NCI-H510A treated with DMSO at 0.1 percent for 48 hours (cell line): ENCODE measurements at places on chromosomes 5 and 9.

GRCh38 chr5:34929134-34929719 is at the start of gene DNAJC21:
Gene DNAJC21, plus strand, starts transcription at chr5:34929559. Its CDS starts 261 bp downstream, at chr5:34929820.
- DNase-seq, result peak; percentile 97

- peak; percentile 41 for DNase-seq
Measured at GRCh38 chr5:134177369-134178095, 782 bp upstream of the SKP1 start.

GRCh38 chr5:172151661-172152210 is 36.3 kb downstream of the STK10 start:
- no peak for DNase-seq

- DNase-seq, result no peak
Measured at GRCh38 chr5:167982-168660, 23.2 kb upstream of the LRRC14B start.

DNA sequence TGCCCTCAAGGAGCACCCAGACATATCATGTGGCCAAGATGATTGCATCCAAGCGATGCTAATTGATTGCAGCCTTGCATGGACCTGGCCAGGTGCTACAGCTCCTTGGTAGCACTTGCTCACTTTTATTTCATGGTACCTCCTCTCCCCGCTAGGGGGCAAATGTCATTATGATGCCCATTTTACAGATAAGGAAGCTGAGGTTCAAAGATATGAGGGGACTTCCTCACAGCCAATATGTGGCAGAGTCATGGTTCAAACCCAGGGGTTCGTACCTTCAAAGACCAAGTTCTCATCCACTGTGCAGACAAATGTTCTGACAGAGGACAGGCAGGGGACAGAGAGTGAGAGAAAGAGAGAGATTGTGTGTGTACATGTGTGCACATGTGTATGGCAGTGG is 21.9 kb upstream of the KCNMB1 start:
- DNase-seq, result no peak

- no peak for DNase-seq
Measured at GRCh38 chr9:134930398-134930797, 12.7 kb upstream of the FCN1 start.

DNA sequence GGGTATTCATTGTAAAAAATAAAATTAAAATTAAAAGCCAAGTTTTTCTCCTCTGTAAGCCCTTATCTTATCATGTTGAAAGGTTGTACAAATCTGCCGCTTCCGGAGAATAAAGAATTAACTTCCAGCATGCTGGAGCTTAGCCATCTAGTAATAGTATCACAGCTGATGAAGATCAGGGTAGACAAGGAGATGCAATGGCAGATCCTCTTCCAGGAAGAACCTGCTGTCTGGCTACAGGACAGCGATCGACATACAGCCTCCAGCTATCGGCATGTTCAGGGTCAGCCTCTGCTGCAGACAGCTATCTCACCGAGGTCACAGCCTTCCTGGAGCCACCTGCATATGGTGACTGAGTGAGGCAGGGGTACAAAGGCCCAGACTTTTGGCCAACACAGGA is 82.6 kb downstream of the MED27 start:
- no peak for DNase-seq

- peak; percentile 19 for DNase-seq
Measured at GRCh38 chr9:125255781-125256391, 5.7 kb upstream of the GAPVD1 start.

DNA sequence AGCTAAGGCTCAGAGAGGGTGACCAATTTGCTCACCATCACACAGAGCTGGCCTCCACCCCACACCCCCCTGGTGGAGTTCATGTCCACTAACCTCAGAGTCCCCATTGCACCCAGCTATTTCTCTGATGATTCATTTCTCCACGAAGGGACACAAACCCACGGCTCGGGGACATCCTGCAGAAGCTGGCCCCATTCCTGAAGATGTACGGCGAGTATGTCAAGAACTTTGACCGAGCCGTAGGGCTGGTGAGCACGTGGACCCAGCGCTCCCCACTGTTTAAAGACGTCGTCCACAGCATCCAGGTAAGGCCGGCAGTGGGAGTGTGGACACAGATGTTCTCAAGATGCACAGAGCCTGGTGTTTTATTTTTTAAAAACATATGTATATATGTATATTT is 52.6 kb upstream of the SUSD3 start:
- no peak for DNase-seq

DNA sequence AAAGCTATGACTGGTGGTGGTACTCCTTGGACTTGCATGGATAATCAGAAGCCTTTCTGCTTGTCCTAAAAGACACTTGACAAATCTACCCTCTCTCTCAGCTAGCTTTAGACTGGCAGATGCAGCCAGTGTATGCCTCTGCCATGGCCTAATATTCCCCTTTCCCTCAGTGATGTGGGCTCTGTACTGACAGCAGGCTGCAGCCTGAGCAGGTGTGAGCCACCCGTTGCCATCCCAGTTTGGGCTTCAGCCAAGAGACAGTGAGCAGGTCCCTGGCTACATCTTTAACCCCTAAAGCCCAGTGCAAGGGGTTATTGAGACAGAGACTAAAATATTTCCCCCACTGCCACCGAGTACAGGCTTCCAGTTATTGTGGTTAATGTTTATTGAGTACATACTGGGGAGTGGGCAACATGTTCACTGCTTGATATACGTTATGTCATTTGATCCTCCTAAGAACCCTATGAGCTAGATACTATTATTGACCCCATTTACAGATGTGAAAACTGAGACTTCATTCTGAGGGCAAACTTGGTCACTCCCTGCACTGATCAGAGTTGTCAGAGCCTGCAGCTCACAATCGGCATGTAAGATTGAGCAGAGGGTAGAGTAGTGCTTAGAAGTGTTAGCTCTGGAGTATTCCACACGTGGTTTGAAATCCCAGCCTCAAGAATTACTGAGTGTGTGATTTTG is 254.2 kb downstream of the ARHGAP26 start:
- DNase-seq, result peak; percentile 27

DNA sequence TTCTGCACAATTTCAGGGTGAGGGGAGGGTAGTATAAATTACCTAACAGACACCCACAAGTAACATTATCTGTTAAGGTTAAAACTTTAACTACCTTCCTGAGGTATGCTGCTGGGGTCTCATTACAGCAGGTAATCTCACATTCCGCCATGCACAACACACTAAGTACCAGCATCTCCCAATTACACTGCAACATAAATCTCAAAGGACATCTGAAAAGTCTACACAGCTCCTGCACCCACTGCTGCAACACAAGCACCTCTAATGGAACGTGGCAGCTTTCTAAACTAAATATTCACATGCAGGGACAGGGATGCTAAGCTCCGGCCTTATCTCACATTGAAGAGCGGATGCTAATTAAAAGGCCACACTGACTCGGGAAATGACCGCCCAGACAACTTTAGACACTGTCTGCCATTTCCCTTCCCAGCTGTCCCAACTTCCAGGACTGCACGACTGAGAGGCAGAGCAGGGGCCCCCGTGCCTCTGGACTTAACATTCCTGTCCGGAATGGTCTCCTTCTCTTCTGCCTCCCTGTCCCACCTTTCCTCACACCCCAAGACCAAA is 45.9 kb downstream of the PSMB7 start:
- DNase-seq, result no peak

- no peak for DNase-seq
Measured at GRCh38 chr9:5428794-5429528, 8.8 kb downstream of the PLGRKT start.

- DNase-seq, result no peak
Measured at GRCh38 chr5:81154725-81155124, 78.4 kb upstream of the CKMT2 start.

- DNase-seq, result no peak
Measured at GRCh38 chr5:178981381-178981780, 13.7 kb downstream of the GRM6 start.

DNA sequence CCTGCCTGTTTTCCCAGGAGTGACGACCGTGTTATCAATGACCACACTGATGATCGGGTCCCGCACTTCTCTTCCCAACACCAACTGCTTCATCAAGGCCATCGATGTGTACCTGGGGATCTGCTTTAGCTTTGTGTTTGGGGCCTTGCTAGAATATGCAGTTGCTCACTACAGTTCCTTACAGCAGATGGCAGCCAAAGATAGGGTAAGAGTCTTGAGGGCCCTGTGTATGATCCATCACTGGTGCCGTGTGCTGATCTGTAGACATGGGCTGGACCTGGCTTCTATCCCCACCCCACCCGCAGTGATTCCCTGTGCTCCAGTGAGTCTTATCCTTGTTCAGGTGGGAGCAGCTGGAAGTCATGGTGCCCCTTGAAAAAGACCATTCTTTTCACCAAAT is 26.0 kb downstream of the GABRP start:
- peak; percentile 21 for DNase-seq

DNA sequence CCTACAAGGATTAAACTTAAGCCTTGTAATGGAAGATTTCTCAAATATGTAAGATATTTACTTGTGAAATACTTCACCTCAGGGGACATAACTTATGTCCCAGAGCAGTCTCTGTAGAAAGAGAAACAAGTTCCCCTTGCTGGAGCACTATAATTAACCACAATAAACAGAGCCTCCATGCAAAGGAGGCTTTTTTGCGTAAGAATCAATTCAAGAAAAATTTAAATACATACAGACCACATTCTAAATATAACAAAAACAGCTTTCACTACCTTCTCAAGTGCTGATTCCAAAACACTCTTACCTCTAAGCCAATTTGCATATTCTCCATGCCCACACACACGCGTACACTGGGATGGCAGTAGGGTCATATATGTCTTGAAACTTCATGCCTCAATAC is 30.7 kb upstream of the CCNB1 start:
- no peak for DNase-seq

- no peak for DNase-seq
Measured at GRCh38 chr5:9625731-9626130, 4.4 kb downstream of the TAS2R1 start.

GRCh38 chr5:79075646-79076426 is 6.3 kb downstream of the BHMT2 start:
- DNase-seq, result no peak

GRCh38 chr9:113930390-113930783 is 54.3 kb downstream of the ZNF618 start:
- DNase-seq, result no peak

GRCh38 chr5:88889189-88890069 is 6.4 kb upstream of the MEF2C start:
- DNase-seq, result no peak

DNA sequence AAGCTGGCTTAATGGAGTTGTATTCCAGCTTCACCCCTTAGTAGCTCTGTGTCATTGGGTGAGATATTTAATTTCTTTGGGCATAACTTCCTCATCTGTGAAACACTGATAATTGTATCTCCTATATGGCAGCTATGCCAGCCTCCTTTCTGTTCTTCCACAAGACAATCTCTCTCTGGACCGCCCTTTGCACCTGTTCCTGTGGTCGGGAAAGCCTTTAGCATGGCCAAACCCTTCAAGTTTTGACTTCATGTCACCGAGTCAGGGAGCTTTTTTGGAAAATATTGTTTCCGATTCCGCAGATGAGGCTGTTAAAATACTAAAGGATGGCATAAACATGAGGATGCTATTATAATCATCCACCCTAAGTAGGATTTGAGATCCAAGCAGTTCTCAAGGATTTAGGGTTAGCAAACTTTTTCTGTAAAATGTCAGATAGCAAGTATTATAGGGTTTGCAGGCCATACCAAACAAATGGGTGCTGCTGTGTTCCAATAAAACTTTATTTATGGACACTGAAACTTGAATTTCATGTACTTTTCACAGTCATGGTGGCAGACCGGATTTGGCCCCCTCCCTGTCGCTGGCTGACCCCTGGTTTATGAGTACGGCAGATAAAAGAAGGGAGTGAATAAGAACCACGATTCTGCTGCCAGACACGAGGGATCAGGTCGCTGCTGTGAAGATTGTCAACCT is 695 bp upstream of the NDFIP1 start:
- DNase-seq, result no peak

DNA sequence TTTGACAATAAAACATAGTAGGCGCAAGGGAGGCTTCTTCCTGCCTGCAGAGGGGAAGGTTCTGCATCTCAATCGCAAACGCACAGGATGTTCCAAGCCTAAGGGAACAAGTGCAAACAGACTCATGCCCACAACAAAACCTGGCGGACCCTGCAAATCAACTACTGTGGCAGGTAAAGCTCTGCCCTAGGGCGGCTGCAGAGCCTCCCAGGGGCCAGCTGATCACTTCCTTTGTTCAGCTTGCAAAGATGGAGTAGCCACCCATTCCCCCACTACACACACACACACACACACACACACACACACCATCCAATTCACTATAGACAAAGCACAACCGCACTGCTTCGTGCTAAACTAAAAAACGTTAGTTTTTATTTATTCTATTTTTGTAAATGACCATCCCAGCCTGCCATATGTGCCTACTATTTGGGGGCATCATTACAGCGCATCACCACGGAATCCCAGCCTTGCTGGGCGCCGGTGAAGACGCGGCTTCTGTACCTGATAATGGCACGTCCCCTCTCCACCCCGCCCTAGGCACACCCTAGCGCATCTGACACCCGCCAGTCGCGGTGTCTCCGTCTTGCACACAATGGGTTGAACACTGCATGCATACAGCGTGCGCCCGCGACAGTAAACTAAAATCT is 57.6 kb downstream of the DPYSL3 start:
- DNase-seq, result peak; percentile 11

DNA sequence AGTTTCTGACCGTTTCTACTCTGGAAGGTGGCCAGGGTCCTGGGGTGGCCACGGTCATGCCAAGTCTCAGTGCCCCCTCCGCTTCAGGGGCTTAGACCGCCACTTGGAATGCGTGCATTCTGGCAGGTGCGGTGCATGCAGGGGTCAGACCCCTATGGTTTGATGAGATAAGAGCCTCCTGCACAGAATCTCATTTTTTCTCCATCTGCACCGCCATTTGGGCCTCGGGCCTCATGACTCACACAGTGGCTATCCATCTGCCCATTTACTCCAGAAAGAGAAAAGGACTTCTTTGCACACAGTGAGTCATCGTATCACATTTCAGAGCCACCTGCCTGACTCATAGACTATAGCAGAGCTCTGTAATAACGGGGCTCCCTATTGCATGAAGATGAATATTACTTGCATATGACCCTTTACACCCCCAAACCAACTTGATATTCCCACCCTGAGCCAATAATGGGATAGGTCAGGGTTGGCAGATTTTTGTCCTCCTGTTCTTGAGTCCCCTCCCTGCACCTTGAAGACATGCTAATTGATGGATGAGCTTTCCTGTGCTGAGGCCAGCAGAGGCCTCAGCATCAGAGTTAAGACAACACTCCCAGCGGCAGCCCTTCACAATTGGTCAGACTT is 157.4 kb downstream of the NR3C1 start:
- DNase-seq, result peak; percentile 43

- DNase-seq, result no peak
Measured at GRCh38 chr5:149227168-149227826, 44.4 kb upstream of the AFAP1L1 start.
